ENCODE measurements at places on chromosomes 12 and 14.

GRCh38 chr12:69502345-69503081 lies 32.3 kb downstream of the FRS2 start:
- H3K36me3 ChIP-seq = no peaks in the 10 kb centered on the region
- H3K27me3 ChIP-seq = no peaks in the 10 kb centered on the region
- H3K4me1 ChIP-seq = peaks cover 6% of the 10 kb centered on the region
- H3K27ac ChIP-seq = peak overlapping the region; percentile 25

- peaks cover 4% of the 10 kb centered on the region for H3K4me1 ChIP-seq
- no peaks in the 10 kb centered on the region for H3K36me3 ChIP-seq
- no peaks in the 10 kb centered on the region for H3K27me3 ChIP-seq
- H3K4me3 ChIP-seq = no peak overlapping the region
- H3K27ac ChIP-seq = peak overlapping the region; percentile 41
These were observed 1.4 kb downstream of the ATF1 start for GRCh38 chr12:50765095-50765911.

DNA sequence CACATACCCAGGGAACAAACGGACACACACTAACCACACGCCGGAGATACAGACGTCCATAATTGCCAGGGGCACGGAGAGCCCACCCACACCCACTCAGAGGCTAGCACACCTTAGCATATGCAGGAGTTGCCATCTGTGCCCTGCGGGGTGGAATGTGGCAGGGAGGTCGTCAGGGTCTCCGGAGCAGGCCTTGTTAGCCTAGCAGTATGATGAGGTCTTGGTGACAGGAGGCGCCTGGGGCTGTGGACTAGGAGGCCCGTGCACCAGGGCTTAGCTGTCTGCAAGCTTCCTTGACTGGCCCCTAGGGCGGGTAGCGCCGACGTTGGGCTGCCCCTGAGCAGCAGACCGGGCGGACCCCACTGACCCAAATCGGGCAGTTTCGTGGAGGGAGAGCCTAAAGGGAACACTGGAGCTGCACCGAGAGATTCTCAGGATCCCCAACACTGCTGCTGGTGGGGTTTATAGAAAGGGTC lies 10.0 kb downstream of the STAC3 start:
- H3K27me3 ChIP-seq = peaks cover 84% of the 10 kb centered on the region
- H3K4me1 ChIP-seq = peaks cover 47% of the 10 kb centered on the region
- H3K36me3 ChIP-seq = peaks cover 5% of the 10 kb centered on the region
- DNase-seq = peak; percentile 56

DNA sequence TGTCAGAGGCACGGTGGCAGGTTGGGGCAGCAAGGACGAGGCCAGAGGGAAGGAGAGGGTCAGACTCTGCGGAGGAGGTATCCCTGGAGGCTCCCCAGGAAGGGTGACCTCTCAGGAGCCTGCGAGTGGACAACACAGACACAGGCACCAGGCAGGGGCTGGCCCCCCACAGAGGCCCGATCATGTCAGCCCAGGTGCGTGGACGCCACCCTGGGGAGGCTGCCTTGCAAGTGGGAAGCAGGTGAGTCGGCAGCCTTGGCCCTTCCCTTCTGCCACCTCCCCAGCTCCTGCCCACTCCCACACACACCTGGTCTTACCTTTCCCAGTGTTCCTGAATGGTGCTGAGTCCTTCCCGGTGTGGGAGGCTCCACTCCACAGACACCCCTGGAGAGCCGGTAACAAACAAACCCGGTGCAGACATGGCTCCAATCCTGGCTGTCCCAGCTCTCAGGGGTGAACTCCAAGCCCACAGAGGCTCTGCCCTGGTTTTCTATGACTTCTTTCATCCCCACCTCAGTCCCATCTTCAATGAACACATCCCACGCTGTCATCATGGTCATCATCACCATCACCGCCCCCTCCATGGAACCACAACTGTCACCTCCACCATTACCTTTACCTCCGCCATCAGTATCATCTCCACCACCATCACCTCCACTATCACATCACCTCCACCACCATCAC lies 5.2 kb downstream of the ZBTB42 start:
- H3K27me3 ChIP-seq = no peaks in the 10 kb centered on the region
- no peak overlapping the region for H3K4me3 ChIP-seq
- no peak overlapping the region for H3K27ac ChIP-seq
- DNase-seq = no peak
- peaks cover 53% of the 10 kb centered on the region for H3K4me1 ChIP-seq
- H3K36me3 ChIP-seq = no peaks in the 10 kb centered on the region

DNA sequence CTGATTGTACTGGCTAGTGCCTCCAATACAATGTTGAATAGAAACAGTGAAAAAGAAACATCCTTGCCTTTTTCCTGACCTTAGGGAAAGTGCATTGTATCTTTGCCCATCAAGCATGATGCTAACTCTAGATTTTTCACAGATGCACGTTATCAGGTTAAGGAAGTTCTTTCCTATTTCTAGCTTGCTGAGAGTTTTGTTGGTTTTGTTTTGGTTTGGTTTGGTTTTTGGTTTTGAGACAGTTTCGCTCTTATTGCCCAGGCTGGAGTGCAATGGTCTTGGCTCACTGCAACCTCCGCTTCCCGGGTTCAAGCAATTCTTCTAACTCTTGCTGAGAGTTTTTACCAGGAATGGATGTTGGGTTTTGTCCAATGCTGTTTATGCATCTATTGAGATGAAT lies 89.0 kb downstream of the BRMS1L start:
- H3K4me1 ChIP-seq = no peaks in the 10 kb centered on the region
- DNase-seq = no peak
- no peaks in the 10 kb centered on the region for H3K27me3 ChIP-seq
- H3K36me3 ChIP-seq = no peaks in the 10 kb centered on the region
- no peak overlapping the region for H3K4me3 ChIP-seq

GRCh38 chr12:26338586-26339572 lies 143.5 kb downstream of the SSPN start:
- peaks cover 7% of the 10 kb centered on the region for H3K4me1 ChIP-seq
- no peaks in the 10 kb centered on the region for H3K36me3 ChIP-seq
- peak; percentile 28 for DNase-seq
- H3K4me3 ChIP-seq = no peak overlapping the region

GRCh38 chr12:24798335-24798734 lies 150.6 kb downstream of the BCAT1 start:
- no peak overlapping the region for H3K27ac ChIP-seq
- no peak for DNase-seq
- H3K4me3 ChIP-seq = no peak overlapping the region
- H3K4me1 ChIP-seq = peaks cover 1% of the 10 kb centered on the region
- no peaks in the 10 kb centered on the region for H3K36me3 ChIP-seq

- H3K4me1 ChIP-seq = no peaks in the 10 kb centered on the region
- H3K4me3 ChIP-seq = no peak overlapping the region
- H3K27ac ChIP-seq = no peak overlapping the region
- DNase-seq = no peak
These were observed 36.4 kb downstream of the TMEM121 start for GRCh38 chr14:105562713-105563346.

- peaks cover 23% of the 10 kb centered on the region for H3K27me3 ChIP-seq
- H3K36me3 ChIP-seq = no peaks in the 10 kb centered on the region
- H3K4me1 ChIP-seq = peaks cover 3% of the 10 kb centered on the region
- H3K4me3 ChIP-seq = no peak overlapping the region
- H3K27ac ChIP-seq = no peak overlapping the region
These were observed 48.5 kb upstream of the RIMBP2 start for GRCh38 chr12:130764475-130765185.

GRCh38 chr12:11805680-11806079 lies 156.2 kb downstream of the ETV6 start:
- peaks cover 3% of the 10 kb centered on the region for H3K36me3 ChIP-seq
- no peak overlapping the region for H3K4me3 ChIP-seq
- H3K4me1 ChIP-seq = peaks cover 5% of the 10 kb centered on the region
- DNase-seq = no peak
- H3K27ac ChIP-seq = no peak overlapping the region
- no peaks in the 10 kb centered on the region for H3K27me3 ChIP-seq

- H3K27ac ChIP-seq = no peak overlapping the region
- DNase-seq = peak; percentile 37
- no peak overlapping the region for H3K4me3 ChIP-seq
- no peaks in the 10 kb centered on the region for H3K36me3 ChIP-seq
These were observed 48.0 kb downstream of the SLC17A8 start for GRCh38 chr12:100404769-100405407.
